ENCODE measurements at places on chromosomes 5 and 9.

DNA sequence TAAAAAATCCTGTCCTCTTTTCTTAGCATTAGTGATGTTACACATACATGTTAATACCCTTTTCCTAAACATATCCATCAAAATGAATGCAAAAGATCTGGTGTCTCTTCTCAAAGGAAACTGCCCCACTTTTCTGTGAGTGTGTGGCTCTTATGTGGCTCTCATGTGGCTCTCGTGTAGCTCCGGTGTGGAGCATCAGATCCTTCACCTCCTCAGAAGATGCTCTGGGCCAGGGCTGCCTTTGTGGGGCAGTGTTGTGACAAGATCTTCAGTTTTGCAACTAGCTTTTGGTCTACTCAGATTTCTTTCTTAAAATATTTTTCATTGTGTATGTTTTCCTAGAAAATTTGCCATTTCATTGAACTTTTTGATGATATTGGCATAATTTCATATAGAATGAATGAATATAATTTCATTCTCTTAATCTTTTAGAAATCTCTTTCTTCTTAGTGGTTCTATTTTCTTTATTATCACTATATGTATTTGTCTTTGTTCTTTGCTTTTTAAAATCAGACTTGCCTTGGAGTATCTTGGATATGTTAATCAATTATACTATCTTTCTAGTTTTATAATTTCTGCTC lies 19.4 kb downstream of the GARNL3 start:
- peak; percentile 41 for DNase-seq

DNA sequence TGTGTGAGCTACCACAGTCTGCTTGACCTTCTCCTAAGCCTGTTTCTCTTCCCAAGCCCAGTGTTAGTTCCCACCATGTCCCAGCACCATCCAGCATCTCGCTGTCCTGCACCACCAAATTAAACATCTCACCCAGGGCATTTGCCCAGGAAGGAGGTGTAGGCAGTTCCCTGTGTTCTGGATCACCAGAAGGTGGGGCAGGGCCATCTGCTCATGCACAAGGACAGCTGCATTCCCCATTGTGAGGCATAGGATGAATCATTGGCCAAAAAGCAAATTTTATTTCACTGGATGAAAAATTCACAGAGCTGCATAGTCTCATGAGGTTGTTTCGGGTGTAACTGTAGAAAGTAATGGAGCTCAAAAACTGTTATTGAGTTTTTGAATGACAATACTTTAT lies 89.5 kb upstream of the GRIA1 start:
- no peak for DNase-seq

DNA sequence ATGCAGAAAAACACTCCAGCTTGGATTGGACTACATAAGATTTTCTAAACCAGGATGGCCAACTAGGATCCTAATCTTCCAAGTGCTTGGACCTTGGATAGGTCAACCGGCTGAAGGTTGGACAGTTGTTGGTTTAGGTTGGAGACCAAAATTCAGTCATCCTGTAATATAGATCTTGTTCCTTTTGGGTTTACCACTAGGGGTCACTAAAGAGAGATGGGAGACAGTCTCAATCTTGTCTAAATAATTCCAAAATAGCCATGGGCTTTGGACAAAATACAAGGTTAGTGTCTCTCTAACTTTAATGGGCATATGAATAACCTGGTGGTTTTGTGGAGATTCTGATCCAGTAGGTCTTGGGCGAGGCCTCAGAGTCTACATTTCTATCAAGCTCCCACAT lies 148.7 kb upstream of the ERCC6L2 start:
- DNase-seq = no peak

DNA sequence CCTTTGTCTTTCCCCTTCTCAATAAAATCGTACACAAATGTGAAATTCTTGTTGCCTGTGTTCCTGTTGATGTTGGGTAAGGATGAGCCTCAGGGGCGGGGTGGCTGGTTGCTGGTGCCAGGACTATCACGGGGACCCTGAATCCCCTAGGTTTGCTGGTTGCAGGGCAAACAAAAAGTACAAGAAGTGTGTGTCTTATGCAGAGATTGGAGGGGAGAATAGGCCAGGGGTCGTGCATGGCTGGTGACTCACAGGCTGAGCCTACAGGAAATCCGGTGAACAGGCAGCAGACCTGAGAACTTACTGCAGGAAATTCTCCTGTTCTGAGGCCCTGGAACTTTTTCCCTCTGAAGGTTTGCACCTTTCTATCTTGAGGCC lies 5.5 kb downstream of the ANXA2R start:
- DNase-seq = no peak

GRCh38 chr5:65722575-65723403 lies 784 bp downstream of the NLN start:
- DNase-seq = no peak

- DNase-seq = no peak
Measured at GRCh38 chr9:32350682-32351081, 33.8 kb upstream of the ACO1 start.

DNA sequence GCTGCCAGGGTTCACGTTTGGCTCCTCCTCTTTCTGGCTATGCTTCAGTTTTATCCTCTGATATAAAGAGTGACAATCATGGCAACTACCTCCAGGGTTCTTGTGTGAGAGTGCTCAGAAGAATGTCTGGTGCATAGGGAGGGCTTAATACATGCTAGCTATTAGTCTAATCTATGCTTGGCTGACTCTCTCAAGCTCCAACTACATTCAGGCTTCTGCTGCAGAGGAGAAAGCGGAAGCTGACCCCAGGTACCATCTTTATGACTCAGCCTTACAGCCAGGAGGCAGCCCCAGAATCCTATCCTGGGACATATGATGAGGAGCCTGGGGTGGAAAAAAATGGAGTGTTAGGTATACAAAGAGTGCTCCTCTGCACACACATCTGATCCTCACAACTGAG lies 32.1 kb upstream of the RASGRF2 start:
- DNase-seq = no peak

- DNase-seq = no peak
Measured at GRCh38 chr5:59832577-59833301, 60.8 kb downstream of the PDE4D start.

DNA sequence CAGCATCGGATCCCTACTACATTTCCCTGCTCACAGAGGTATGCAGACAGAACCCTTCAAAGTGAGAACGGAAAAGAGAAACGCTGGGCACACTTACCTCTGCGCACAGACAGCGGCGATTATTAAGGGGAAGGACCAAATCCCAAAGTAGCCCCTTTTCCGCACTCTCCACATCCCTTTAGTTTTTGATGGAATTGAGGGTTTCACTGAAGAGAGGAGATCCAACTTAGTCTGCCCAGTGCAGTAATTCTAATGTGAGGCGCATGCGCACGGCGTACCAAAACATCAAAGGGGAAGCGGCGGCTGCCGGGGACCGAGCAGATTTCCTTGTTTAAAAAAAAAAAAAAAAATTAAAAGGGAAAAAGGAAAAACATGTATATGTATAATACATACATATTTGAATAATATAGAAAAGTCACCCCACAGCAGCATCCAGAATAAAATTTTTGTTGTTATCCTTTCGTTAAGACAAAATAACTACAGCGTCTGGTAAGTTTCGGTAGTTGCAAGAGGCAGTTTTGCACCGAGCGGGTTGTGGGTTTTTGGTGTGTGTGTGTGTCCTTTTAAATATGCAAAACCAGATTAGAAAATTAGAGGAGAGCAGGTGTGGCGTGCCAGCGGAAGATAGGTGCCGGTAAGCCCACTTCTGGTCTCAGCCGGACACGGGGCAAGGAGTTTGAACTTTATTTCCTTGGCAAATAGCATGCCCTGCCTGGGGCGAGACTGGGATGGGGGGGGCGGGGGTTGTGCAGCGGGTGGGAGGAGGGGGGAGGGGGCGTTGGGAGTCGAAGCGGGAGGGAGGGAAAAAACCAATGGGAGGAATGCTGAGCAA lies at the start of gene GABRB2:
GABRB2 (minus strand) TSS at position 256 of the 832 bp plus-strand sequence; CDS start at position 174, 82 bp downstream.
- peak; percentile 14 for DNase-seq

DNA sequence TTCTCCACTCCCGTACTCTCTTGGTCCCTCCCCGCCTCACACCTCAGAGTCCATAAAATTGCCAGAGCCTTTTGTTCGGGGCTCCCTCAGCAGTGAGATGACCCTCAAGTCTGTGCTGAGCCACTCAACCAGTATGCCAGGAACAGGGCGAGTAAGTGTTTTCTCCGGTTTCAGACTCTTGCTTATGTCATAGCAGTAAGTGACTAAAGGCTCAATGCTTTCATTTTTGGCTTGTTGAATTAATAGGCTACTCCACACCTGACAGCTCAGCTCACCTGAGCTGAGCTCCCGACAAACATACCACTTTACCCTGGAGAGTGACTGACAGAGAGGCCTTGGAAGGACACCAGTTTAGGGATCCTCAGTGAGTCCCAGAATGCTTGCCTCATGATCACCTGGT lies 30.5 kb downstream of the PCSK1 start:
- DNase-seq = no peak

DNA sequence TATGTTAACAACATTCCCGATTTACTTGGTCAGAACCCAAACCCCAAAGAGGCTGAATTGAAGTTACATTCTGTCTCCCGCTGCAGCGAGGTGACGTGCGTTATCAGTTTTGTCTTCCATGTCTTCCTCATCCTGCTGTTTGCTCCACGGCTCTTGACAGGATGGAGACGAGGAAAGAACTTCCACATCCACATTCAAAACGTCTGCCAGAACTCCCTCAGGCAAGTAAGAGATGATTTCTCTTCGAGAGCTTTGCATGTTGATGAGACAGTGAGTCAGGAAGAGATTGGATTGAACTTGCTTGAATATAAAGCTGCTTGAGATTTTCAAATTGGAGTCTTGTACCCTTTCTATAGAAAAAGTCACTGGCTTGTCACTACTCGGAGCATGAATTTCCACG lies 242.6 kb downstream of the AUH start:
- no peak for DNase-seq

DNA sequence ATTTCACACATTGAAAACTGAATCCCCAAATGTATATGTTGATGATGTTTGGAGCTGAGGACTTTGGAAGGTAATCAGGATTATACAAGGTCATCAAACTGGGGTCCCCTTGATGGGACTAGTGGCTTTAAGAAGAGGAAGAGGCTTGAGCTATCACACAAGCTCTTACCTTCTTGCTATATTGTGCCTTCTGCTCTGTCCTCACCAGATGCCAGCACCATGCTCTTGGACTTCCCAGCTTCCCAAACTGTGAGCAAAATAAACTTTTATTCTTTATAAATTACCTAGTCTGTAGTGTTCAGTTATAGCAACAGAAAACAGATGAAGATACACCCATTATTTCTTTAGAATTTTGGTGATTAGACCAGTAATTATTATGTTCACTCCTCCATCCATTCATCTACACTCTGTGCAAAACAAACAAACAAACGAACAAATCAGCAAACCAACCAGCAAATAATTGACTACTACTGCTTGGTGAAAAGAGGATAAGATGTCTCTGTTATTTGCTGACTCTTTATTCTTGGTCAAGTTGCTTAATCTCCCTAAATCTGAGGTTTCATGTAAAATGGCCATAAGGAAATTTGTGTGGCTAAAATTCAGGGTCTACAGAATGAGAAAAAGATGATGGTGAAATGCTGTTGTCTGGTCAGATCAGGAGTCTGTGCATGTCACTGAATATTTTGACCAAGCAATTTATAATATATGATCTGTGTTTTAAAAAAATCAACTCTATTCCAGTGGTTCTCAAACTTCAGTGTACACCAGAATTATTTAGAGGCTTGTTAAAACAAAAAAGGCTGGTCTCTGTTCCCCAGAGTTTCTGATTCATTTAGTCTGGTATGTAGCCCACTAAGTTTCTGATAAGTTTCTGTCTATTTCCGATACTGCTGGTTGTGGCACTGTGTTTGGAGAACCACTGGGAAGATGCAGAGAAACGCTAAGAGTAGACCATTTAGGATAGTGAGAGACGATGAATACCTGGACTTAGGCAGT lies 854.1 kb downstream of the MAT2B start:
- DNase-seq = no peak

GRCh38 chr5:43973908-43974307 lies 370.9 kb downstream of the NNT start:
- no peak for DNase-seq

DNA sequence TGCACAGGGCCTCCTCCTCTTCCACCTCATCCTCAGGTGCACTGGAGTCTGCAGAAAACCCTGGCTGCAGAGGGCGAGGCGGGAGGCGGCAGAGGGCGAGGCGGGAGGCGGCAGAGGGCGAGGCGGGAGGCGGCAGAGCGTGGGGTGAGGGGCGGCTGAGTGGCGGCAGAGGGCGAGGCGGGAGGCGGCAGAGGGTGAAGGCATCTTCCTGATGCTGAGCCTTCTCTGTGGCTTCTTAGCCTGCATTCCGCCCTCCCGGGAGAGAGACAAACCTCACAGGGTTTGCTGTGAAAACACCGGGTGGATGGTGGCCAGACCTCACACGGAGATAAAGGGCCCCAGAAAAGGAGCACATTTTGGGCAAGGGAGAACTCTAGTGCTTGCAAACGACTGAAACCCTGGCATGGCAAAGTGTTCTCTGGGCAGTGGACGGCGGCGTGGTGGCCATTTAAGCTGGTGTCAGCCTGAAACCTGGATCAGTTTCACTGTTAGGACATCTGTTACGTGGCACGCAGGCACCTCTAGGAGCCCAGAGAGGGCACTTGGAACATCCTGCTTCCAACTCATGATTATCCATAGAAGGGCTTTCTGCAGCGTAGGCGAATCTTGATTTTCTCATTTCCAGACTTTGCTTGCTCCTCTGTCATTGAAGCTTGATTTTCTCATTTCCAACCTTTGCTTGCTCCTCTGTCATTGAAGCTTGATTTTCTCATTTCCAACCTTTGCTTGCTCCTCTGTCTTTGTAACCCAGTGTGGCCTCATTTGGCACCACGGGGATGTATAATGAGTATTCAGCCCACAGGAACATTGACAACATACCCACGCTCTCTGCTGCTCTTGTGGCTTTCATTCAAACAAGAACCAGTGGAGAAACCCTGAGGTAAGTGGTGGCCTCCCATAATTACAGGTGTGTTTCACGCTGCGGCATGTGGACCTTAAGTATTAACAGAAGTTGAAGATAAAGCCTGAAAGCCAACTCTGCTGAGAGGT lies 16.3 kb upstream of the PLEKHG4B start:
- DNase-seq = no peak

DNA sequence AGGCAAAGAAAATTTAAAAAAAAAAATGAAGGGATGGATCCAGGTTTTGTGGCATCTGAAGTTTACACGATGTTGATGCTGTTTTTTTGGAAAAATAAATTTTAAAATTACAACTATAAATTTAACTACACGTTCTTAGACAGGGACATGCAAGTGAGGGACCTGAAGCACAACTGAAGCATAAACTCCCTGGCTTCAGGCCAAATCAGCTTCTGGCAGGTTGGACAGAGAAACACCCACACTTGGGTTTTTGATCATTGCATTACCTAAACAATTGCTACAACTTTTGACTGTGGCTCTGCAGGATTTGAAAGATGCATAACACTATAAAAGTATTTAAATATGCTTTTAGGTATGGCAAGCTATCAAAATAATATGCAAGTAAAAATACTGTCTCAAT lies 1318.3 kb upstream of the DMAC1 start:
- no peak for DNase-seq

- no peak for DNase-seq
Measured at GRCh38 chr9:119533504-119533903, 164.3 kb upstream of the BRINP1 start.

Data from tibial nerve (tissue), 4 donors.